ENCODE measurements at places on chromosomes 11 and 22. TPM values are rescaled to one million over a fixed set of nuclear protein-coding genes. Genes with fewer than 3 reads are reported as not detected.

- no peak for DNase-seq
Measured at GRCh38 chr11:92915551-92915950, 53.9 kb upstream of the MTNR1B start.

Gene NXPE2
- 0.78 TPM for total RNA-seq

- no peak for DNase-seq
Measured at GRCh38 chr11:106031202-106031810, 9.3 kb upstream of the MSANTD4 start.

Gene DEAF1
- total RNA-seq: 50.7 TPM

GRCh38 chr11:105108247-105108646, 31.3 kb downstream of the CARD18 start:
- no peak for DNase-seq

DNA sequence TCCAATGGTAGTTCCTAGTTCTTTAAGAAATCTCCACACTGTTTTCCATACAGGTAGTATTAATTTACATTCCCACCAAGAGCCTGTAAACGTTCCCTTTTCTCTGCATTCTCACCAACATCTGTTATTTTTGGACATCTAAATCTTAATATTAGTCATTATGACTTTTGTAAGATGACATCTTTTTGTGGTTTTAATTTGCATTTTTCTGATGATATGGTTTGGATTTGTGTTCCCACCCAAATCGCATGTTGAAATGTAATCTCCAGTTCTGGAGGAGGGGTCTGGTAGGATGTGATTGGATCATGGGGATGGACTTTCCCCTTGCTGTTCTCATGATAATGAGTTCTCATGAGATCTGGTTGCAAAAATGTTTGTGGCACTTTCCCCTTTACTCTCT, 89.0 kb downstream of the MUC15 start:
- no peak for DNase-seq

DNA sequence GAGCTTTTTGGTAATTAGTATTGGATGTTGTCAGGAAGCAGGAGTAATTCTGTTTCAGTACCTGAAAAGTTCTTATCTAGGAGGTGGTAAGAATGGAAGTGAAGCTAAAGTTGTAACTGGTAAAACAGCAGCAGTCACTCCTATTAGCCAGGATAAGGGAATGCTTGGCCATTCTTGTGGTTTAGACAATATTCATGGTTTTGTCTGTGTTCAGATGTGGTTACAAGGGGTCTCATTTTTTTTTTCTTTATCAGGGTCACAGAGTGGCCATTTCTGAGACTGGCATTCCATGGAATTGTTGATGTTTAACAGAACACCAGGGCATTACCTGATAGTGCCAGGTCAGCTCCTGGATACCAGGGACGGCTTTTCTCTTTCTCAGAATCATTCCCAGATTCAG, 23.8 kb downstream of the TAF1D start:
- no peak for DNase-seq

- DNase-seq: peak; percentile 22
Measured at GRCh38 chr22:43945632-43946383, 9.4 kb upstream of the SAMM50 start.

- no peak for DNase-seq
Measured at GRCh38 chr11:118996926-118997626, 862 bp upstream of the CENATAC start.
